Immature natural killer cell (primary cell): ENCODE measurements at places on chromosomes 12 and 14.

DNA sequence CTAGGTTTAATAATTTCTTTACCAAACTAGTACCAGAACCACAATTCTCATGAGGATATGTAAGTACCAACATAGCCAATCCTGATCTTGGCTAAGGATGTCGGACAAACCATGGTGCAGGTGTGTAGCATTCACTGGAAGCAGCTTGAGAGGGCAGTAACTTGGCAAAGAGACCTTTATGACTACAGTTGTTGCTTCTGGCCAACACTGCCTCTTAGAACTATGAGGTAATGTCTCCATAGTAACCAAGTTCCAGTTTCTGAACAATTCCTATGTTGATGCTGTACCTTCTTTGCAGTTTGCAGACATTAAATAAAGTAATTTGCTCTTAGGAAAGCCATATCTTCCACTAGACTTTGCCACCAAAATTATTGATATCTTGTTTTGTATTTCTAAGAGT, at the start of gene LMNTD1:
Gene LMNTD1 (minus strand): TSS at position 186 of the 400 bp plus-strand sequence. CDS start 324 bp downstream, outside the sequence.
- no peak for DNase-seq

DNA sequence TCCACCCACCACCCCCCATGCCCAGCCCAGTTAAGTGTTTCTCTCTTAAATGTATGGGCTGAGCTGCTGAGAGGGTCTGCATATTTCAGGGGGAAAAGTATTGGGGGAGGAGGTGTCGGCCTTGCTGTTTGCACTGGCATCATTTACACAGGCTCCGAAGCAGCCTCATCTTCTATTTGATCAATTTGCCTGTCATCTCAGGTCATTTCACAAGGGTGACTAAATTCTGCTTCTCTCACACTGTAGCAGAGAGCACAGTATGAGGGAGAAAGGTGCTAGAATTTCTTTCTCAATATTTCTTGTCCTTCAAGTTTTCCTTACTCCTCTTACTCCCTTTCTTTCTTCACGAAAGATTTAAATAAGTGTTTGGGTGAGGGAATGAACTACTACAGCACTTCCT, 135.9 kb downstream of the AACS start:
- no peak for DNase-seq

DNA sequence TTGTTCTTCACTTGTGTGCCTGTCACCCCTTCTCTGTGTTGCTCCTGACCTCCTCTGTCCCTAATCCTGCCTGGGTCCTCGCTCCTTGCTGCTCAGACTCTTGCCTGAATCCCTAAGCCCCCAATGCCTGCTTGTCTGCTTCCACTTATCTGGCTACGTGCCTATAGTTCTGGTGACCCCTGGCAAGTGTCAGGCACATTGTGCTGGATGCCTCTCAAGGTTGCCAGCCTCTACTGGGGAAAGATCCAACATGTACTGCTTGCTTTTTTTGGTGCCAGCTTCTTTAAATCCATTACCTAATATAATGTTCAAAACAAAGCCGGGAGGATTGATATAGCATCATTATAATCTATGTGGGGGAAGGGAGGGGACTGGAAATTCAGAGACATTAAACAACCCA, 448.0 kb upstream of the CCDC196 start:
- no peak for DNase-seq

DNA sequence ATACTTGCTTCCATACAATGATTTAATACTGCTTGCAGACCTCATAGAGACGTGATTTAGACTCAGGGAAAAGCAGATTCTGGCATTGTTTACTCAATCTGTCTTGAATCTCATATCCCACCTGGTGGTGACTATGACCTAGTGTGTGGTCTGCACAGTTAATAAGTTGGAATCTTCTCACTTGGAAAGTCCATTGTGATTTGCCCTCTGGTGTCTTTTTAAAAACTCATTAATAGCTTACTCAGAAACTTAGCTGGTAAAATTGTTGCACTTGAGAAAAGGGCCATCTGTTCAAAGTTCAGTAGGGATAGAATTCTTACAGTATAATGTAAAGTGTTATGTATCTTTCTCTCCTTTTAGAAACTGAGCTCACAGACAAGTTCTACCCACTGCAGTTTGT, 106.0 kb downstream of the PELI2 start:
- no peak for DNase-seq

- DNase-seq: no peak
Measured at GRCh38 chr12:33795536-33795935, 226.8 kb upstream of the ALG10 start.

- DNase-seq: no peak
Measured at GRCh38 chr12:80443974-80444666, at the start of gene PTPRQ. Gene PTPRQ, plus strand, starts transcription at chr12:80444235. Its CDS starts 111 bp downstream, at chr12:80444346.
